ENCODE measurements at places on chromosomes 2 and 18.
A peak's percentile ranks its signal among the peaks of the same experiment; 100 is the strongest.

DNA sequence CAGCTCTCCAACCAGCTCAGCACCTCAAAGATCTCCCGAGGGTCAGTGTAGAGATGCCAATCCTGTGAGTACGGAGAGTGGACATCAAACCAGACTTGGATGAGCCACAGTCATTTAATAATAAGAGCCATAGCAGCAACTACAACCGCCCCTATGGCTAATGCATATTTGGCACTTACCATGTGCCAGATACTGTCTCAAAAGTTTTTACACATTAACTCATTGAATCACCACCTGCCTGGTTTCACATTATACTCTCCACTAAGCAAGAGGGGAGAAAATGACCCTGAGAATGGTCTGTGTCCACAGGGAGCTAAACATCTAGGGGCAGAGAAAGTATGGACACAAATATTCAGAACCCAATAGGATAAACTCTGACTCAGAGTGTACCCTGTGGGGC is 2.6 kb downstream of the CNPPD1 start:
- no peak for DNase-seq

DNA sequence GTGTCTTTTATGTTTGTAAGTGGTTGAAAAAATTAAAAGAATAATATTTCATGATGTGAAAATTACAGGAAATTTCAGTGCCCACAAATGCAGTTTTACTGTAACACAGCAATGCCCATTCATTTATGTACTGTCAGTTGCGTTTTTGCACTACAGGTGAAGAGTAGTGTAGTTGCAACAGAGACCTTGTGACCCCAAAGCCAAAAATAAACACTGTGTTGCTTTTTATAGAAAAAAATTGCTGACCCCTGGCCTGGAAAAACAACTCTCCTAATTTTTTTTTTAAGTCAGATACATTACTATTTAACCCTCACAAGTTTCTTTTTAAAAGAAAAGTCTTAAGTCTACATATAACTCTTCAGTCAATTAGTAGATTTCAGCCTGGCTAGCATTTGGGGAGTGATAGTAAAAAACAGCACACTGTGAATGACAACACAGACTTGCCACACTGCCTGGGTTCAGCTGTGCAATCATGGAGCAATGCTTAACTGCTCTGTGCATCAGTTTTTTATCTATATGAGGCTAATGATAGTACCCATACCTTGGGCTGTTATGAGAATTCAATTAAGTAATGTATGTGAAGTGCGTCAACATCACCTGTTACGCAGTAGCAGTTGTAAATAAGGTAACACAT is 8.1 kb downstream of the KLHL14 start:
- no peak for DNase-seq

GRCh38 chr2:88450186-88450585 is 2.3 kb downstream of the FOXI3 start:
- no peak for DNase-seq

DNA sequence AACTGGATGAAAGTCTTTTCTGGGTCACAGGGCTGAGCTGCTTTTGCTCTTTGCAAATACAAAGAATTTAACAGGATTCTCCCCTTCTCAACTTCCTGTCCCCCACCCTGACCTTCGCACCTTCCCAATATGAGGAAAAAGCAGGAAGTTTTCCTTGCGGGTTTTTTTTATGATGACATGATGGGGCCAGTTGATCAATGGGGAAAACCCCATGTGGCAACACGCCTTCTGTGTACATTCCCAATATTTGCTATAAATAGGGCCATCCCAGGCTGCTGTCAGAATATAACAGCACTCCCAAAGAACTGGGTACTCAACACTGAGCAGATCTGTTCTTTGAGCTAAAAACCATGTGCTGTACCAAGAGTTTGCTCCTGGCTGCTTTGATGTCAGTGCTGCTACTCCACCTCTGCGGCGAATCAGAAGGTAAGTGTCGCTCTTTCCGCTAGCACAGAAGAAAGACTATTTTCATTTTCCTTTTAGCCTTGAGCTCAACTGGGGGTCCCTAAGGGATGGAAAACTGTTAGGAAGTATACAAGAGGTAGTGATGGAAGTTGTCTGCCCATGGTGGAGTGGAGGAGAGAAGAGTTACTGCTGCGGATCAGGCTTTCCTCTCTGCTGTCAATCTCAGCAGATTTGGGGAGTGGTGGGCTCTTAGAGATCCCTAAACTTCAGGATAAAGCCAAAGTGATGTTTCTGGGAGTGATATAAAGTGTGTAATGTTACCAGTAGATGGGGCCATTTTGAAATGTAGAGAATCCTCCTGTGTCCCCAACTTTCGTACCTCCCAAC is at the start of gene CCL20:
TSS of gene CCL20 (plus strand) at position 281 of the 792 bp plus-strand sequence. CDS start at position 351, 70 bp downstream.
- no peak for DNase-seq

DNA sequence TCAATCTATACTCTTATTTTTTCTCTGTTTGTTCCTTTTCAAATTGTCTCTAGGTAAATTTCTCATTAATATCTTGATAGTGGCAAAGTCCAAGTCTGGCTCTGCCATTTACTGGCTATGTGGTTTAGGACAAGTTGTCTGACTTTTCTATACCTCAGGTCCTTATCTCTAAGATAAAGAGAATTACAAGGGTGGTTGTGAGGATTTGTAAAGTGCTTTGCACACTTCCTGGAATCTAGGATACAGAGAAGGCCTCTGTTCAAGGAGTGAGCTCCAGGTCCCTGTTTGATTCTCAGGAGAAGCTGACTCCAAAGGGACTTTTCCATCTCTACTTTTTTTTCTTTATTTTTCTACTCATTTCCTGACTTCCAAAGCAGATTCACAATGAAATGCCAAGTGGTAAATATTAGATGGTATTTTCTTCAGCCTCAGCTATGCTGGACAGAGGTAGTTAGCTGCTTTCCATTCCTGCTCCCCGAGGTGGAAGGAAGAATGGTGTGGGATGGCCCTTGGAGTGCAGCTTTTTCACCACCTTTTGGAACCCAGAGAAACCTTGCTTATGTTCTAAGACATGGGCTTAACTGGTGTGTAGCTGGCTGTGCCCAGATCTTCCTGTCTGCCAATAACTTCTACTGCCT is 90.5 kb downstream of the GALNT1 start:
- no peak for DNase-seq

DNA sequence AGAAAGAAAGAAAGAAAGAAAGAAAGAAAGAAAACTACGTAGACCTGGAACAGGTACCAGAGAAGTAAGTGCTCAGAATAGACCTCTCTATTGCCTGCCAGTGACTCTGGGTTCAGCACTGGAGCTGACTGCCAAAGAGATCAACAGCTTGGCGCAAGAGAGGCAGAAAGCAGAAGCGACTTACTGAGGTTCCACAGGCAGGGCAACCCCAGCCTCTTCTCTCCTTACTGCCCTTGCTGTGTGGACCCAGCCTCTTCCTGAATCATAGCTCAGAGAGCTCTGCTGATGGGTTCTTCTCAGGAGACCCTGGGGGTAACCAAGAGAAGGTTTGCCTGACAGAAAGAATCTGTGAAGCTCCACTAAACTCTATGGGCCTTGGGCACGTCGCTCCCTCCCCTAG is 7.1 kb downstream of the CAPN13 start:
- DNase-seq = no peak

DNA sequence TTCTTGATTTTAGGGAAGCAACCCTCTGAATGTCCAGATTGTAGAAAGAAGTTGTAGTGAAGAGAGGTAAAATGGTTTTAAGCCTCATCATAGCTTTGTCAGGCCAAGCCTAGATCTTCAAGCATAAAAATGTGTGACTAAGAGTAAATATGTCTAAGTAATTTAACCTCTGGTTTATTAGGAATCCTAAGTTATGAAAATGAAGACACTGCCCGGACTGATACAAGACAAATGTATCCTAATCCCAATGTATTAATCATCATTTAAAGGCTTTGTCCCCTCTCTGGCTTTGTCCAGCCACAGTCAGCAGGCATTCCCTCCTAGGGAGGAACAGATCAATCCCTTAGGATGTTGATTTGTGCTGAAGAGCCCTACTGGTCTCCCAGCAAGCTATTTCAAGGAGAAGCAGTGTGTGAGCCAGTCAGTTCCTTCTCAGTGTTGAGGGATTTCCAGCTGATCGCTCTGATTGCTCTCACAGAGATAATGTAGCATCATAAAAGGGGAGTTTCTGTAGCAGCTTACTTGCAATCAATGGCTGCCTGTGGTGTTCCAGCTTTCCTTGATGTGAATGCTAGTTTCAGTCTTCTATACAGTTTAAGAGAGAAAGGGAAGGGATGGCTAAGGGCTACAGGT is 796.1 kb downstream of the EPHA4 start:
- no peak for DNase-seq

DNA sequence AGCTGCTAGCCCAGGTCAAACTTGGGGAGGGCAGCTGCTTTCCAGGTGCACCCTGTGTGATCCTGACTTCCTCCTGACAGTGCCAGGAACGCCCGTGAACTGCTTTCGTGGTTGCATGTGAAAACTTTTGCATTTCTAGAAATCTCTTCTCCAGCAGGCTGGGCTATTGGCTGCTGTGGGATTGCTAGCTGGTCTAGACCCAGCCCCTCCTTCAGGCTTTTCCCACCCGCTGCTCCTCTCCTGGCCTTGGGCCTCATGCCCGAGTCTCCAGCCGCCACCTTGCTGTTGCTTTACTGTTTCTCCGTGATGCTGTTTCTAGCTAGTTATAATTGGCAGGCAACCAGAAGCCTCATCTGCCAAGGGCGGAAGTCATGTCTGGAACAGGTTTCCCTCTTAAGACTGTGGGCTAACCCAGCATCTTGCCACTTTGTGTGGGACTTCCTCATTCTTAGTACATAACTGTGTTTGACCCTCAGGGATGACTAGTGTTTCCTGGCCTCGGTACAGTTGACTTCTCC is 27.0 kb upstream of the MGAT4A start:
- peak; percentile 70 for DNase-seq

- no peak for DNase-seq
Measured at GRCh38 chr18:10488017-10488416, 33.6 kb downstream of the APCDD1 start.

DNA sequence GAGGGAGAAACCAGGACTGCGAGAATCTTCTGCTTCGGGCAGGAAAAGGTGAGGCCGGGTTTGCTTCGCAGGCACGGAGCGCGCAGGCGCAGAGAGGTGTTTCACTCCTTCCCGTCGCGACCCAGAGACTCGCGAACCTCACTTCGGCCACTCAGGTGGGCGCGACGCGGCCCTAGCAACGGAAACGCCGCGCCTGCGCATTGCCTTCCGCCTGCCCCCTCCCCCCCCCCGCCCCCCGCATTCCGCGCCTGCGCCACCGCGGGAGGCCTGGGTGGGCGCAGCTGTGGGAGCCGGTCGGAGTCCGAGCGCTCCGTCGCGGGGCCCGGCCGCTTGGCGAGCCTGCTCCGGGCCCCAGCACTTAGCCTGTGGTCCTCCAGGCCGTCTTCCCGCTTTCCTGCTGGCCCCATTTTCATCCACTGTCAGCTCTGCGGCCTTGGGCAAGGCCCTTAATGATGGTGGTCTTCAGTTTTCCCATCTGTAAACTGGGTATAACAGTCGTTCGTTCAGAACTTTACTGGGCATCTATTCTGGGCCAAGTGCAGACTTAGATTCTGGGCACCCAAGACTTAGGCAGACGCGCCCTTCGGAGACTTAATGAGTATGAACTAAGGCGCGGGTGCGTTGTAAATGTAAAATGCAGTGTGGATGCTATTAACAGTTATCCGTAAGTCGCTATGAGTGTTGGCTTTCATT is 62.1 kb upstream of the ACKR3 start:
- no peak for DNase-seq

- DNase-seq = no peak
Measured at GRCh38 chr2:26637811-26638310, 3.3 kb downstream of the CIB4 start.

- DNase-seq = no peak
Measured at GRCh38 chr2:27903018-27903417, 12.5 kb downstream of the BABAM2 start.

DNA sequence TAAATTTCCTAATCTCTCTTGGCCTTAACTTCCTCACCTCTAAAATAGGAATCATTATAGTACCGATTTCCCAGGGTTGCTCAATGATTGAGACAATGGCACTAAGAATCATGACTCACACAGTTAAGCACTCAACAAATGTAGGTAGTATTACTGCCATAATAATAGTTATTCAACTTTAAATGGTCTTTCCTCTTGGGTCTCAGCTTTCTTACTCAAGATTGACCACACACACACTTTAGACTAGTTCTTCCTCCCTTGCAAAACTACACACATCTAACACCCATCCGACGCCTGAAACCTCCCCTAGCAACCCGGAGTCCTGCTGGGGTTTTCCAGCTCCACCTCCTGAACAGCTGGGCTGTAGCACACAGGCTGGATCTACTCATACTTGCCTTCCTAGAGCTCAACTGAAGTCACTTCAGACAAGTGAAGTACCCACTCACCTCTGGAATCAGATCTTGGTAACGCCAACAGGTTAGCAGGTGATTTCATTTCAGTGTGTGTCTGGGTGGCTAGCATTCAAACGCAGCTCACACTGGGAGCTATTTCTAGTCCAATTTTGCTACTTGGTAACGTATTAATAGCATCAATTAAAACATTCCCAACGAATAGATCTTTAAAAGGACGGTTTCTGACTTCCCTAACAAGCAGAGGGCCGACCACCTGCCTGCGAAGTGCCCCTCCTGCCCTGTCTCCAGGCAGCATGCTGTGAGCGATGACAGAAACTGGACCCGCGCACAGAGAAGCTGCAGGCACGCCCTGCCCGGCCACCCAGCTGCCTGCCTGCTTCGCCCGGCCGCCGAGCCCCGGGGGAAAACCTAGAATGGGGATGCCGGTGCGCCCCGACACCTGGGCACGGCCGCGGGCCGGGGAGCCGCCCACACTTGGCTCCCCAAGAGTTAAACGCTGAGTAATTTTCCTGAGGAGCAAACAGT is 1.1 kb downstream of the UXS1 start:
- DNase-seq = no peak

DNA sequence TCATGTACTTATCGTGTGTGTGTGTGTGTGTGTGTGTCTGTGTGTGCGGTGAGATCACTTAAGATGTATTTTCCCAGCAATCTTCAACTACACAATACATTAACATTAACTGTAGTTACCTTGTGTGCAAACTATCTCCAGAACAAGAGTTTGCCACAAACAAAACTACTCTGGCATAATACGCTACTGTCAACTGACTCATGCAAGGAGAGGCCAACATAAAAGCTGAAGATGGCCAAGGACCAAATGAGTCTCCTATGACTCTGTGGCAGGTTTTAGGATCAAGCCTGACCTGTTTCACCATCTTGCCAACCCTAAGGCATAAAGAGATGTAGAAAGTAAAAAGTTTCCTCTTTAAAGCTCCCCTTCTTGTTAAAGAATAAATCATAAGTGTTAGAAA is 20.1 kb downstream of the CYB5A start:
- DNase-seq = no peak

DNA sequence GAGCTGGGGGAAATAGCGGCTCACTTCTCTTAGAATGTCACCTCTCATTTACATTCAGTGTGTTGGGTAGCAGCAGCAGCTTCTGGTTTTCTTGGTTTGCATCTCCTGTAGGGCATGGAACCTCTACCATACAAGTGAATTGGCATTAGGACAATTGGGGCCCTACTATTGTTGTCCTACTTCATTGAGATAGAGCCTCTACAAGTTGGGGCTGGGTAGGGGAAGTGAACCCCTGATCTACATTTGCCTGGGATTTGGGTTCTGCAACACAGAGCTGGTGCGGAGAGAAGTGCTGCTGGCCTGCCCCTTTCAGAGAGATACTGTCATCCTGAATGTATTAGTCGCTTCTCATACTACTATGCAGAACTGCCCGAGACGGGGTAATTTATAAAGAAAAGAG is 391.6 kb upstream of the HS6ST1 start:
- DNase-seq = no peak

GRCh38 chr2:234483568-234484251 is 13.2 kb downstream of the ARL4C start:
- no peak for DNase-seq

- DNase-seq = no peak
Measured at GRCh38 chr18:42623935-42624334, 491.6 kb downstream of the RIT2 start.

GRCh38 chr2:102473020-102473419 is at the start of gene SLC9A4:
Gene SLC9A4 (plus strand): TSS chr2:102473226. CDS start chr2:102473760, 534 bp downstream.
- DNase-seq = peak; percentile 8

- DNase-seq = no peak
Measured at GRCh38 chr2:24861500-24861899, 58.5 kb downstream of the ADCY3 start.

Data from putamen (tissue), 1 donor.